Renal cortex interstitium (tissue), 15 donors: ENCODE measurements at places on chromosomes 16 and 17.

DNA sequence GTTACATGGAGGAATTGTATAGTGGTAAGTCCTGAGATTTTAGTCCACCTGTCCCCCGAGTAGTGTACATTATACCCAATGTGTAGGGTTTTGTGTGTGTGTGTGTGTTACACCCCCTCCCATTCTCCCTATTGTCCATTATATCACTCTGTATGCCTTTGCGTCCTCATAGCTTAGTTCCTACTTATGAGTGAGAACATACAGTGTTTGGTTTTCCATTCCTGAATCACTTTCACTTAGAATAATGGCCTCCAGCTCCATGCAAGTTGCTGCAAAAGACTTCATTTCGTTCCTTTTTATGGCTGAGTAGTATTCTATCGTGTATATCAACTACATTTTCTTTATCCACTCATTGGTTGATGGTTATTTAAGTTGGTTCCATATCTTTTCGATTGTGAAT is 635 bp upstream of the FA2H start:
- DNase-seq: no peak

- no peak for DNase-seq
Measured at GRCh38 chr17:46059486-46059885, 60.4 kb downstream of the STH start.

DNA sequence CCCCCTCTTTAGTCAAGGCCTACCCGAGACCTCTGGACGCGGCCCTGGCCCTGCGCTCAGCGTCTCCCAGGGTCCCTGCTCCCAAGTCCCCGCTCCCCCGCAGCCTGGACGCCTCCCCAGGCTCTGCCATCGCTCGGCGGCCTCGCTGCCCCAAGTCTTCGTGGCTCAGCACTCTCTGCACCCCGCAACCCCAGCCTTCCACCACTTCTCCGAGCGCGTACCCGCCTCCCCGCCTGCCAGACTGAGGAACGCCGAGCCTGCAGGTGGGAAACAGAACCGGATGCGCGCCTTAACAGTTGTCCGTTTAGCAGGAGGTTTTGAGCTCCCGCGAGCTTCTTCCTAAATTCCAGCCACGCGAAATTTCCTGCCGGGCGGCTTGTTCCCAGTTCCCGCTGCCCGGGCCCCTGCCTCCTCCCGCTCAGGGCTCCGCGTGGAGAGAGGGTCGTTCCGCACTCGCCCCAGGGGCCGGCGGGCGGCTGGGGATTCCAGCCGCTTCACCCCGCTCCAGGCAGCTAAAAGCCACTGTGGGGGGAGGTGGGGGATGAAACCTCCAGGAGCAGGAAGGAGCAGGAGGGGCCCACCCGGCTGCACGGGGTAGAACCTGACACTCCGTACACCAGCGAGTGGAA is 87.7 kb downstream of the KCNJ12 start:
- DNase-seq: no peak

DNA sequence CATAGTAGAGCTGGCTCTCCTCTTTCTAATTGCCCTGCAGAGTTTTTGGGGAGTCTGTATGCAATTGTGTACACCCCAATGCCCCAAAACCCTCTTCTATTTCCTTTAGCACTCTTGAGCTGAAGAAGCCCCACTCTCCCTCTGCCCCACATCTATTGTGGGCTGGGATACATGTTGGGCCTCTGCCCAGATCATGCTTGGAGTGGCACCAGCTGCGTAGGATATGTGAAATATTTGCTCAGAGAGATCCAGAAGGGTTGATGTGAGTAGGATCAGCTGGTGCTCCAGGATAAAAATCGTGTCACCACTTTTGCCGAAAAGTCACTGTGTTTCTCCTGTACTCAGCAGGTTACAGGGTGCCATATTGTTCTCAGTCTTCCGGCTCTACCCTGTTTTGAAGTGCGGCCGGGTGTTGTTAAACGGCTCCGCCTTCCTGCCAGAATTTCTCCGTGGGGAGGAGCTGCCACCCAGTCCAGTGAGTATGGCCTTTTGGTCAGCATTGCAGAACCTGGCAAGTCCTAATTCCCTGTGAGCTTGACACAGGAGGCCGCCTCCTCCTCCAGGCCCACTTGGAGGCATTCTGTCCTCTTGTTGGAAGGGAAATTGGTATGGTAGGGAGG is 664.5 kb downstream of the WWOX start:
- no peak for DNase-seq

- no peak for DNase-seq
Measured at GRCh38 chr17:40089077-40089895, 11.1 kb downstream of the NR1D1 start.

GRCh38 chr17:5784791-5785190 is 200.5 kb upstream of the NLRP1 start:
- DNase-seq: no peak

- DNase-seq: no peak
Measured at GRCh38 chr17:68973098-68973846, 18.1 kb upstream of the ABCA8 start.

GRCh38 chr17:69579961-69580677 is 165.6 kb downstream of the MAP2K6 start:
- DNase-seq: no peak

- DNase-seq: no peak
Measured at GRCh38 chr17:69555056-69555455, 140.6 kb downstream of the MAP2K6 start.

GRCh38 chr16:14309906-14310305 is 238.8 kb downstream of the MRTFB start:
- DNase-seq: no peak

GRCh38 chr16:22278441-22279230 is 18.6 kb upstream of the POLR3E start:
- no peak for DNase-seq

DNA sequence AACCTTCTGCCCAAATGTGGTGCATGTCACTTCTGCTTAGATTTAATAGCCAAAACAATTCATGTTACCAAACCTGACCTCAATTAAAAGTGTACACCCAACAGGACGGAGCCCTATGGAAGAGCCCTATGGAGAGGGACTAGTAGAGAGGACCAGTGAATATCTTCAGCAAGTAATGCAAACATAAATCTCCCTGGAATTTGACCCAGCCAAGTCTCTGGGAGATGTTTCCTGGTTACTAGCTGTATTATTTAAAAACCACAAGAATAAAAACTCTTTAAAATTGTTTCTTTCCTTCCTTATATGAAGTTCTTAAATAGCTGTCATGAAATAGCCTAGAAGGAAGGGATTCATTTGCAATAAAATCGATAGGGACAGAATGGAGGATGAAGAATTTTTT is 255.8 kb downstream of the CDH11 start:
- no peak for DNase-seq

DNA sequence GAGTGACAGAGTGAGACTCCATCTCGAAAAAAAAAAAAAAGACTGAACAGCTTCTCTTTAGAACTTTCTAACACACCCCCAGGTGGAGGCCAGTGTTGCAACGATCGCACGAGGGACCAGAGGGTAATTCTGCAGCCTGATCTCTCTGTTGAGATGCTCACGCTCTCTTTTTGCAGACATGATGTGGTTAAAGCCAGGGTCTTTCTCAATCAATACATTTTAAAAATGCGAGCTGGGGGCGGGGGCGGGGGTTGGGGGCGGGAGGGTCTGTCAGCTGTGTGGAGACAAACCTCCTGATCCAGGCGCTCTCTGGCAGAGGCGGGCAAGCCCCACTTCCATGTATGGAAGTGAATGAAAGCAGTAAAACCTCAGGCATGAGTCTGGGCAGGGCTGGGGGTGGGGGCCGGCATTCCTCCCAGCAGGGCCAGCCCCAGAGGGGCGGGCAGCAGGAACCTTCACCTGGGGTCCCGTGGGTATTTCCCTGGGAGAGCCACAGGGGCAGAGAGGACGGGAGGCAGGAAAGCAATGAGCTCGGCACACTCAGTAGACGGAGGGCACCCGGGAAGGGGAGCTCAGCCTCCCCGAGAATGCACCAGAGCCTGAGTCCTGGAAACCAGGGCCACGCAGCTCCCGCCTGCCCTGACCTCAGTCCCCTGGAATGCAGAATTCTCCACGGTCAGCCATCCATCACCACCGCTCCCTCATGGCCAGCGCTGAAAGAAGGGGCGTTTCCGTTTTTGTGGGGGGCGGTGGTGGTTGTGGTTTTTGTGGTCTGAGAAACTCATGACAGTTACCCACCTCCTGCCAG is 28.0 kb downstream of the NXN start:
- peak; percentile 78 for DNase-seq

DNA sequence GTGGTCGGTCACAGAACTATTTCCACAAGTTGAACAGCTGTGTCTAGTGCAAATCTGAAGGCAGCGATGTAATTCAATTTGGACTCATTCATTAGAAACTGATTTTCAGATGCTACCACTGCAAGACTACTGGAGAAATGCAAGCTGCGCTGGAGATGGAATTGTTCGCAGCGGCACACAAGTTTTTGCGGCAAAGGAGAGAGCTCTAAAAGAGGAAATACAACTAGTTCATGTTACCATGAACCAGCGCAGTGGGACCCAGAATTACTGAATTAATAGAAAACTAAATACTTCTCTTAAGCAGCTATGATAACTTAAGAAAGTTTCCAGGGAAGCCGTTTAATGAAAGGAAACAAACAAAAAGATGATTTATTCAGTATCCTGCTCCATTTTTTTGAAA is 1.9 kb downstream of the CREBBP start:
- no peak for DNase-seq

- DNase-seq: no peak
Measured at GRCh38 chr17:11493936-11494335, 104.3 kb upstream of the DNAH9 start.

DNA sequence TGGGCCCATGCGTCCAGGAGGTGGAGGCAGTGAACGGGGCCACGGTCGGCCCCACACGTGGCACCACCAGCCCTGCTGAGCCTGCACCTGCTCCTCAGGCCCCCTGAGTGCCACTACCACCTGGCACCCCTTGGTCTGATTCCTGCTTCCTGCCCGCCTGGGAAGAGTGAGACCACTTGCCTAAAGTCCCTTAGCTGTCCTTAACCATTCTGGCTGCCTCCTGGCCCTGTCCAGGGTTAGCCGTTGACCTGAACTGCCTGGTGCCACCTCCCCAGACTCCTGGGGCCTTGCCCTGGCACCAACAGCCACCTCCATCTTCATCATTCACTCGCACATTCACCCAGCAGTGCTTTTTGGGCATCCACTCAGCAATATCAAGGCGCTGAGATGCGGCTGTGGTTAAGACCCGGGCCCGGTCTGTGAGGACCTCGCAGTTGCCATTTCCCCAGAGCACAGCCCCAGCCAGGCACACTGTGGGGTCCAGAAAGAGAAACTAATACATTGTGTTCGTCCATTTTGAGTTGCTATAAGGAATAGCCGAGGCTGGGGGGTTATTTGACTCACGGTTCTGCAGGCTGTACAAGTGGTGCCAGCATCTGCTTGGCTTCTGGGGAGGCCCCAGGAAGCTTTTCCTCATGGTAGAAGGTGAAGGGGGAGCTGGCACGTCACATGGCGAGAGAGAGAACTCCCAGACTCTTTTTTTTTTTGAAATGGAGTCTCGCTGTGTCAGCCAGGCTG is 318.4 kb downstream of the SEC14L1 start:
- no peak for DNase-seq

DNA sequence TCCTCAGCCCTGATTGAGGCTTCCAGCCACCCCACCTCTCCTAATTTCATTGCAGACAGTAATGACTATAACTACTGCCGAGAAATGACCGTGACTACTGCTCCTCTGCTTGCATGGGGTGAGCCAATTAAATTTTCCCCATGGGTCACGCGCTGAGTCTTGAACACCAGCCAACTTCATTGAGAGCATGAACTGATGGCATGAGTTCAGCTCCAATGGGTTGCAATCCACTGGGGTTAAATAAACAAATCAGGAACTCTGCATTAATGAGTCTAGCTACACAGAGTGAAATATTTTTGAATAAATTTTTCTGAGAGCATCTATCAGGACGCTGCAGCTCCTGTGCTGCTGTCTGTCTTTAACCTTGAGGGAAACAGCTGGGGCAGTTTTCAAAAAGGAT is 61.6 kb upstream of the CLEC3A start:
- no peak for DNase-seq

- DNase-seq: no peak
Measured at GRCh38 chr17:12438813-12439586, 226.7 kb upstream of the MYOCD start.

DNA sequence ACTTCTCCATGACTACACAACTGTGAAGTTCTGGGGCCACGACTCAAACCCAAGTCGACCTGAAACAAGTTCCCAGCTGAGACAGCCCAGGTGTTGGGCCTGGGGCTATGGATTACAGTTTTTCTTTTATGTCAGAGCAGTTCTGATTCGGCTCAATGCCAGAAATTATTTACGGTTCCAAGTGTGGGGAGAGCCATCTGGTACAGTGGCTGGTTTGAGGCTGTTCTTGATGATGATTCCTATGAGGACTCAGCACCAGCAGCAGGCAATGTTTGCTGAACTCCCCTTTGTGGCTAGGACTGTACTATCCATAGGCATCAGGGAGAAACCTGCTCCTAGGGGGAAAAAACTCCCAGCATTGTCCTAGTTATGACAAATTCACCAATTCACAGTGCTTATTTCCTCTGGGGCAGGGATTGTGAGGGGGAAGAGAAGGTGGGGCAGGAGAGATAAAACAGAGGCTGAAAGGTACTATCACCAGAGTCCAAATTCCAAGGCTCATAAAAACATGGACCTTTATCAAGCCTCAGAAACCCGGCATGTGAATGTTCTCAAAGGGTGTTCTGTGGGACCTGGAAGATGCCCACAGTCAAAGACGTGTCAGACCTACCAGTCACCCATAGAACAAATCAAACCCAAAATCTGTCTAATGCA is 18.2 kb upstream of the CMTM4 start:
- no peak for DNase-seq

- peak; percentile 63 for DNase-seq
Measured at GRCh38 chr17:50533720-50534148, 1.2 kb downstream of the EPN3 start.

- no peak for DNase-seq
Measured at GRCh38 chr16:12815361-12815760, 11.7 kb upstream of the CPPED1 start.

- no peak for DNase-seq
Measured at GRCh38 chr16:22677024-22677830, 136.7 kb upstream of the HS3ST2 start.

GRCh38 chr17:32664936-32665583 is 178.3 kb downstream of the CDK5R1 start:
- no peak for DNase-seq

GRCh38 chr16:86145669-86146068 is 246.7 kb downstream of the IRF8 start:
- DNase-seq: no peak

GRCh38 chr17:72053449-72053848 is 67.4 kb upstream of the SOX9 start:
- no peak for DNase-seq

DNA sequence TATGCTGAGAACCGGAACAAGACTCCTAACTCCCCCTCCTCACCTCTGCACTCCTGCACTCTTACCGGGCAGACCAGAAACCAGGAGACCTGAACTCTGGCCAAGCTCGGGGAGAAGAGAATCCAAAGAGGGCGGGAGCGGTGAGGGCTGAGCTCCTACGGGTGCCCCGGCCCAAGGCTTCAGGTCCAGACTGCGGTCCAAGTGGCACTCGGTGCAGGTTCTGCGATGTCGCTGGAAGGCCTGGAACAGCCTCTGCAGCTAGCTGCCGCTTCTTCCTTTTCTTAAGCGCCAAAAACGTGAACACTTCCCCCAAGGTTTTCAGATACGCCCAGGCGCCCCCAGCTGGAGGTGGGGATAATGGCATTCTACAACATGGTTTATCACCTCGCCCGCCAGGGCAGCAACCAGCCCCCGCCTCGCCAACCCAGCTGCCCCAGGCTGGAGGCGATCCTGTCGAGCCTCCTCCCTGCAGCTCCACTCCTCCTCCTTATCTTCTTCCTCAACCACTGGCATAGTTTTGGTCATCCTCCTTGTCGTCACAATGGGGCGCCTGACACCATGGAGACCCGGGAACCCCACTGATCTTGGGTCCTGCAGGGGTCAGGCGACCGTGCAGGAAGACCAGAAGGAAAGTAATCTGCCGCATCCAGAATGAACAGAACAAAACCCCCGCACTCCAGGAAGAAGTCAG is 1735.9 kb downstream of the TP53TG3F start:
- DNase-seq: no peak
